ENCODE measurements at places on chromosomes 1 and 21.

DNA sequence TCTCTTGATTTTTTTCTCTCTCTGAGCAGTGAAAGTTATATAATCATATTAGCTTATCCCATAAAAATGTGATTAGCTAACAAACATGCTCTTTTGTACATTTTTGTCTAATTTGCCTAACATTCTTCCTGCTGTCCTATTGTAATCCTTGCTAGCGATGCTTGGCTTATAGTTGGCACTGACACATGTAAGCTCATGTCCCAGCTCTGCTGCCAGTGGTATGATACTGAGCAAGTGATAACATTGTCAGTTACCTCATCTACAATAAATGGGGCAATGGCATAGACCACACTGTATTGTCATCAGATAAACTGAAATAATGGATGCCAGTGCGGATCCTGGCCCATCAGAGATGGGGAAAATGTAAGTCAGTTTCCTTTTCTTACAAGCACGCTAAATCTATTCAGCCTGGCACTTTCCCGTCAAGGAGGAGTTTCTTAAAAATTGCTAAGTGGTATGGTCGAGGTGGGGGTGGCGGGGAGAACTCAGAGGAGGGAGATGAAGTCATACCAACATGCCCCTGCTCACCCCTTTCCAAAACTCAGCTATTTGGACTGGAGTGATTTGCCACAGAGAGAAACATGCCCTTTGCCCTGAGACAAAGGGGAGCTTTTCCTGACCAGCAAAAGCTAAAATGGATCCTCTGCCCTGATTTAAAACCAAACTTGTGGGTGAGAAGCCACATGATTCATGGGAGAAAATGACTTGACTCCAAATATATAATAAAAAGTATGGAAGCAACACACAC is 1.3 kb downstream of the FYB2 start:
- no peak for DNase-seq

GRCh38 chr1:64683419-64683818 is 61.5 kb upstream of the RAVER2 start:
- no peak for DNase-seq

DNA sequence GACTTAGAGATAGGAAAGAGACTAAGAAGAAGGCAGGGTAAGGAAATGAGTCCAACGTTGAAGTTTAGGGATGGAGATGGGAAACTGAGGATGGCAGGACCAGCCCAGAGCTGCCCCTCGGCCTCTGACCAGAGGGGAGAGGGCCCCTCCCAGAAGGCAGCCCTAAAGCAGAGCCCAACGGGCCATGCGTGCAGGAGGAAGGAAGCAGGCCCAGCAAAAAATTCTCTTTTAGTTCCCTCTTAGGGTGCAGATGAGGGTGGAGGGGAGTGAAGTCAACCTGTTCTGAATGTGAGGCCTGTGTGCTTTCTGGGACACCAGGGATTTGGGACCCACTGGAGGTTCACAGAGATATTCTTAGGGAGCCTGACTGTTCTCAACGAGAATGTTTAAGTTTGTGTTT is 225.4 kb downstream of the RHOU start:
- no peak for DNase-seq

DNA sequence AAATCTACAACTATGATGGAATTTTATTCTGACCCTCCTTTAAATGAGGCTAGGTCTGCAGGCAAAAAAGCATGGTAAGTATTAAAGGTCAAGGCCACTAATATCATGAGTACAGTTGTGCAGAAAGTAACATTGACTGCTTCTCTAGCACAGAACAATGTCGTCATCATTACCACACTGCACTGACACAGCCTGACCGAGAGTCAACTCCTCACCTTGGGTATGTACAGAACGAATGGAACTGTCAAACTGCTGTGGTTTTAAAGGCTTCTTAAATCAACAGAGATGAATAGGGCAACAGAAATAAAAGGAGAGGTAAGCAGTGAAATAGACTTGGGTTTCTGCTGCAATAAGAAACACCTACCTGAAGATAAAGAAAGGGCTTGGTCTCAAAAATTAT is 88.8 kb downstream of the TBX15 start:
- no peak for DNase-seq

GRCh38 chr1:115768549-115768948 is at the start of gene CASQ2:
TSS of gene CASQ2 (minus strand) at chr1:115768714. CDS start at chr1:115768541, 173 bp downstream.
- DNase-seq: no peak

DNA sequence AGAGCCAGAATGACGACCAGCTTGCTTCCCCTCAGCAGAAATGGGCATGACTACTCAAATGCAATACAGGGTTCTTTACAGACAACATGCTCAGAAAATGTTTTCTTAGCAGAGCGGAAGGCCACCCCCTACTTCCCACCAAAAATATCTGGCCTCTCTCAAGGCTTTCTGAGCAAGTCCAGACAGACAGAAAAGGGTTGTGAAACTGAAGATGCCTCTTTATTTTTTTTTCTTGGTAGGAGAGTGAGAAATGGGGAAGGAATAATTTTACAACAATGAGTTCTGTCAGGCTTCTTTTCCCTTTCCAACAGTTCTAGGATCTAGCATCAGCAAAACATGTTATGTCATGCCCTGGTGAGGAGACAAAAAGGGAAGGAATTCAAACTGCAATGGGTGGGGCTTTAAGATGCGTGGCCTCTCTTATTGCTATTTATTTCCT is 172.0 kb upstream of the CAMK1G start:
- DNase-seq: no peak

- no peak for DNase-seq
Measured at GRCh38 chr1:221268295-221268694, 389.1 kb downstream of the HLX start.

GRCh38 chr1:216140730-216141524 is 282.3 kb downstream of the USH2A start:
- DNase-seq: no peak

DNA sequence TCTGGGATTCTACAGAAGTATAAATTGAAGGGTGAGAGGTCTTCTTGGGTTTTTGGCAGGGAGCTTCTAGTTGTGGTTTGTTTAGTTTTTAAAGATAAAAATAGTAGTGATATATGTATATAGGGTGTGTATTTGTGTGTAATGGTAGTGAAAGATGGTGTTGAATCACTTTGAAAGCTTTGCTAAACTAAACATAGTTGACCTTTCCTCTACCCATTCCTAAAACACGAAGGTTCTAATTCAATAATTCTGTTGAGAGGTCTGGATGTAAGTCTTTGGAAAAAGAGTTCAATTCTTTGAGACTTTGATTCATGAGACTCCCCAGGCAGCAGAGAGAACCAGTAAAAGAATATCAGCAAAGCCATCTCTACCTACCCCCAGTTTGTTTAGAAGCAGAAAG is 247.9 kb upstream of the DUSP10 start:
- no peak for DNase-seq

DNA sequence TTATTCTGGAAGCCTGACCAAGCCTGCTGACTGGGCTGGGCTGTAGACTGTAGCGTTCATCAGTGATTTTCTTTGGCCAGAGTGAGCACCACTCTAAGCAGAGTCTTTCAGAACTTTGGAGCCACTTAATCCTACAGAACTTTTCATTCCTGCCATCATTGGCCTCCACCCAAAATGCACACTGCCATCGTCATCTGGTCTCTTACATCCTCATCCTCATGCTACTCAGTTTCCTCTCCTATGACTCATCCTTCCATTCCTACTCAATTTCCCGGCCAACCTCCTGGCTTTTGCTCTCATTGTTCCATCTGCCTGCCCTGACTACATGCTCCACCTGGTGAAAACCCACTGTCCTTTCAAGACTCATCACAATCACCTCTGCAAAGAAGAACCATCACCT is 233.8 kb upstream of the USP25 start:
- no peak for DNase-seq

DNA sequence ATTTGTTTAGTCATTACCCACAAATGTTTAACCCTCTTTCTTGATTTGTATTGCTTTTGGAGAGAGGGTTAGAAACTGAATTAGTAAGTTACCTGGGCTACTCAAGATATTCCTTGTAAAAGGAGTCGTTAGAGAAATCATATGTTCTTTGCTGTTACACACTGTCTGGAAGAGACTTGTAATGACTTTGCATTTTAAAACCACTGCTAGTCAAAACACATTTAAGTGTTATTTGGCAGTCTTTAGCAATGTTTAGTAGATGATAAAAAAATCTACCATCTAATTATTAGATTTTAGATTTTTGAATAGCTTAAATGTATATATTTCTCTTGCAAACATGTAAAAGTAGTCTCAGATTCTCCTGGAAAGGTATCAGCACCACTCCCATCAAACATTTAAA is 6.6 kb downstream of the OSBPL9 start:
- no peak for DNase-seq

DNA sequence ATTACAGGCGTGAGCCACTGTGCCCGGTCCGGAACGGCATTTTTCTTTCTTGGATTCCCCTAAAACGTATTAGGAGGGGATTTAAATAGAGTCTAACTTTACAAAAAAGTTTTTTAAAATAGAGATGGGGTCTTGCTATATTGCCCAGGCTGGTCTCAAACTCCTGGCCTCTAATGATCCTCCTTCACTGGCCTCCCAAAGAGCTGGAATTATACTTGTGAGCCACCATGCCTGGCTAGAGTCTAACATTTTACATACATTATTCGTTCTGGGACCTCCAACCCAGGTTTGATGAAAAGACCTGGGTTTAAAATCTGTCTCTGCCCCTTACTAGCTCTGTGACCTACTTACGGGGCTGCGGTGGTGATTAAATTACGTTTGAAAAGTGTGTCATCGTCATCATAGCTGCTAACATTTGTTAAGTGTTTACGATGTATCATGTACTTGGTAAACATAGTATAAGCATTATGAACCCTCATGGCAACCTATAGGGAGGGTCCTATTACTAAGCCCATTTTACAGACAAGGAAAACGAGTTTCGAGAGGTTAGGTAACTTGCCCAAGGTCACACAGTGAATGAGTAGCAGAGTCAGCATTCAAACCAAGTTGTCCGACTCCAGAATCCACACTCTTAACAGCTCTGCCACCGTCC is 24.5 kb downstream of the PLEKHM2 start:
- DNase-seq: no peak

- no peak for DNase-seq
Measured at GRCh38 chr1:61109158-61109557, 26.8 kb downstream of the NFIA start.

GRCh38 chr1:151680826-151681225 is 35.8 kb downstream of the CELF3 start:
- no peak for DNase-seq

DNA sequence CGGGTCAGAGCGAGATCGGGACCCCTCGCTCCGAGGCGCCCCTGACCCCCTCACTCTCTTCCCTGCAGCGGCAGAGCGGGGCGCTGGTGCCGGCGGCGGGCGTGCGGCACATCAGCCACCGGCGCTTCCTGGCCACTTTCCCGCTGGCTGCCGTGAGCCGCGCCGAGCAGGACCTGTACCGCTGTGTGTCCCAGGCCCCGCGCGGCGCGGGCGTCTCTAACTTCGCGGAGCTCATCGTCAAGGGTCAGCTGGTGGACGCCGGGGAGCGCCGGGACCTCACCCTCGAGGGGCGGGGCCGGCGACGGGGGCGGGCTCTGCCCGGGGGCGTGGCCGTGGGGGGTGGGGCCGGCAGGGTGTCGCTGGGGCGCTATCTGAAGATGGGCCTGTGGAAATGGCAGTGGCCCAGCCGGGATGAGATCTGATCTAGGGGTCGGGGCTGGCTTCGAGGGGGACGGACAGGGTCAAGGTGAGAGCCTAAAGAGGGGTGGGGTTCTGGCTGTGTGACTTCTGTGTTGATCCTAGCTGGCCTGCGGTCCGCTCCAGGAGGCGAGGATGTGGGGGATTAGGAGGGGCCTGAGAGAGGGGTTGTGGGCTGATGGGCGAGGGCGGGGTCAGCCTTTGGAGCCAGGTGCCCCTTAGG is 23.6 kb downstream of the PTPRU start:
- no peak for DNase-seq

GRCh38 chr1:116990612-116991151 is 10.9 kb upstream of the CD101 start:
- DNase-seq: no peak

DNA sequence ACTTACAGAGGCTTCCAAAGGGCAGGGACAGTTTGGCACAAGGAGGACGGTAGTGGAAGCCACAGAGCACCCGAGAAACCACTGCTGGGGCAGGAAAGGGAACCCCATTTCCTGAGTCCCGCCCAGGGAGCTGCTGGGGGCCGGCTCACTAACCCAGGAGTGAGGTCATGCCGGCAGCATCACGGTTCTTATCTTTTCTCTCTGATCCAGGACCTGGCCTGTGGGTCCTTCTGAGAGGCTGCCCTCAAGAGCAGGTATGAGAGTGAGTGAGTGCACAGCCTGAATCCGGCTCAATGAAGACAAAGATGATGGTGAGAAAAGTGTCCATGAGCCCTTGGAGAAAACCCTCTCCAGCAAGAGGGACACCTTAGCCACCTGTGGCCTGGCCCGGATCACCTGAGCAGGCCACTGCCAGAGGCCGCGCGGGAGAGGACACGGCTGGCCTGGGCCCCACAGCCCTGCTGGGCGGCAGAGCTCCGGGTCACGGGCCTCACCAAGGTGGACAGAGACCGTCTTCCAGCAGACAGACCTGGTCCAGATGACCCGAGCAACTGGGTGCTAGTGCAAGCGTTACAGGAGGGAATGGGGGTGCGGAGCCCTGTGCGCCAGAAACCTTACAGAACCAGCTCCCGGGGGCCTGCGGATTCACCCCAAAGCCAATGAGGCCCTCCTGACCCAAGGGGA is 94.9 kb downstream of the RIPK4 start:
- DNase-seq: no peak

DNA sequence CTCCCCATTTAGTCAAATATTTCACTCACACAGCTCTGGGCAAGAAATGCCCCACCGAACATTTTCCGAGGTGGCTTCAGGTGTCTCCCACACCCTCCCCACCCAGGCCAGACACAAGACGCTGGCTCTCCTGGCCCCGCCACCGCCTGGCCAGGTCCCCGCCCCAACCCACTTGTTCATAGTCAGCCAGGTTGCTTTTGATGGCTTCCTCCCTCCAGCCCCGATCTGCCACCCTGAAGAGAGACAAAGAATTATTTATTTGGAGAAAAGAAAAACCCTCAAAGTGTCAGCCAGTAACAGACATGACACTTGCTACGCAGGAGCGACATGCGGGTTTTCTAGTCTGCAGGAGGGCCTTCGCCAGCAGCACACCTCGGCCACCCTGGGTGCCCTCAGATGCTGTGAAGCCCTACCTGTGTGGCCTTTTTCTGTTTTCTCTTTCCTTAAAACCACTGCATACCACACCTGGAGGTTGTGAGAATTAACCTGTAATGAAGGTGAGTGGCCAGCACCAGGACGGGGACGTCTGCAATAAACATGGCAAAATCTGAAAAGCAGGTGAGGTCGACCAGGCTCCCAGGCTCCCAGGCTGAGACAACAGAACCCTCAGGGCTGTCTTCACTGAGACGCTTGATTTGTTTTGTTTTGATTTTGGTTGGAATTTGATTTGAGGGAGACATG is 27.2 kb downstream of the SSBP3 start:
- no peak for DNase-seq

DNA sequence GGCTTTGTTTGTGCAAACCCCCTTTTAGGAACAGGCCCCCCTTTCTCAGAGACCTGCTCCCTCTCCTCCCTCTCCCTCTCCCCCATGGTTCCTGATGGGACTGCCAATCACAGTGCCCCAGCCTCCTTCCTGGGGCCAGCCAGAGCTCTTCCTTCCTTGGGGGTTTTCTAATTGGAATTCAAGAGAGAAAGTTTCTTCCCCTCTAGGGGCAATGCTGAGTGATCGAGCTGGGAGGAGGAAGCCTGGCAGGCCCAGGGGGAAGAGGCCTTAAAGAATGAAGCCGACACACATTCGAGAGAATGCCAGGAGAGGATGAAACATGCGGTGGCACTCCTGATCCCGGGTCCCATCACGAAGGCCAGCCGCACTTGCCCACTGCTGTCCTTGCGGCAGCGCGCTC is 21.3 kb upstream of the COL16A1 start:
- DNase-seq: no peak

Measured in NCI-H2029 treated with DMSO at 0.1 percent for 48 hours (cell line).